ENCODE measurements at places on chromosomes 3 and 15.

DNA sequence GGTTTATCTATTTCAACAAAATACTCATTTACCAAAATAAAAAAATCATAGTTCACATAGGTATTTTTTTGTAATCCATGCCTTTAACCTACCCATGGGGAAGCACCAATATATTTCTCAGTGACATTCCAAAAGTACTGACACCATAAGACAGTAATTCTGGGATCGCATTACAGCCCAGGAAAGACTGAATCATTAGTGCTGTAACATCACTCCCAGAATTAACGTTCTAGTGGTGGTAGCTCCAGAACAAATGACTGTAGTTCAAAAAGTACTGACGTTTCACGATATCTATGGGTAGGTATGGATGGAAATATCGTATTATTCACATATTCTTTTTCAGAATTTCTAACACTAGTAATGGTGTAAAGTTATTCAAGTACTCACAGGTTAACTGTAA lies 54.3 kb upstream of the NEK10 start:
- DNase-seq, result peak; percentile 10

GRCh38 chr15:48643206-48643605 lies 2.3 kb downstream of the FBN1 start:
- no peak for DNase-seq

- DNase-seq, result no peak
Observed at GRCh38 chr15:95868970-95869369, 461.5 kb upstream of the NR2F2 start.

DNA sequence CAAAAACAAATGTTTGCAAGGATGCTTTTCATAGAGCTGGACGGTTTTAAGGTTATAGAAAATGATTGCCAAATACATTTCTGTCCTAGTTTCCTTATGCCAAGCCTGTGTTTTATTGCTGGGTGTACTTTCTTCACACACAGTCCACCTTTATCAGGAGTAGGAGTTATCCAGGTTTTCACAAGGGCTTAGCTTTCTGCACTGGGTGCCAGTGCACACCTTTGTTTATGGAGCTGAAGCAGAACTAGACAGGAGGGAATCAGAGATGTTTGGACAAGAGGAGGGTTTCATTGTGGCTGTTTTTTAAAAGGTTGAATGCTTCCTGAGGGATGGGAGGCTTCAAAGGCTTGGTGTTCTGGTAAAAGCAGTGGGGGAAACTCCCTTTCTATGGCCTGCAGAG lies 29.5 kb upstream of the FAM3D start:
- DNase-seq, result no peak

GRCh38 chr3:11592445-11593298 lies 51.0 kb downstream of the VGLL4 start:
- no peak for DNase-seq

DNA sequence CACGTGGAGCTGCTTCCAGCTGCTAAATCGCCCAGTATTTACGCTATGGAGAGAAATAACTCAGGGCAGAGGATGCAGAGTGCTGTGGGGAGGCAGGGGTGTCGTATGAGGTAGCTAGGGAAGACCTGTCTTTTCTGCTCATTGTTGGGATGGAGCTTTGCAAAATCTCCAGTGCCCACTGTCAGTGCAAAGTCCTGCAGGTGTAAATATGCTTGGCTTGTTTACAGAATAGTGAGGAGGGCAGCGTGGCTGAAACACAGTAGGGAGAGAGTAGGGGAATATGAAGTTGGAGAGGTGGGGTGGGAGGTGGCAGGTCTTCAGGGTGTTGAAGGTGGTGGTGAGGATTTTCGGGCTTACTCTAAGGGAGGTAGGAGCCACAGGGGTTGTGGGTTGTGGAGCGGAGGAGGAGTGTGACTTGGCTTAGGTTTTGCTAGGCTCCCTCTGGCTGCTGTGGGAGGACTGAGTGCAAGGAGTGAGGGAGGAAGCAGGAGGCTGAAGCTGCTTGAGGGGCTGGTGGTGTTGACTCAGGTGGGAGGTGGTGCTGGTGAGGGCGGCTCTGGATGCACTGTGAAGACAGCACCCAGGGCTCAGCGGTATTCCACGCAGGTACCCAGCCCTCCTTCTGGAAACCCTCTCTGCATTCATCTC lies 125.7 kb downstream of the FBLN2 start:
- DNase-seq, result no peak

DNA sequence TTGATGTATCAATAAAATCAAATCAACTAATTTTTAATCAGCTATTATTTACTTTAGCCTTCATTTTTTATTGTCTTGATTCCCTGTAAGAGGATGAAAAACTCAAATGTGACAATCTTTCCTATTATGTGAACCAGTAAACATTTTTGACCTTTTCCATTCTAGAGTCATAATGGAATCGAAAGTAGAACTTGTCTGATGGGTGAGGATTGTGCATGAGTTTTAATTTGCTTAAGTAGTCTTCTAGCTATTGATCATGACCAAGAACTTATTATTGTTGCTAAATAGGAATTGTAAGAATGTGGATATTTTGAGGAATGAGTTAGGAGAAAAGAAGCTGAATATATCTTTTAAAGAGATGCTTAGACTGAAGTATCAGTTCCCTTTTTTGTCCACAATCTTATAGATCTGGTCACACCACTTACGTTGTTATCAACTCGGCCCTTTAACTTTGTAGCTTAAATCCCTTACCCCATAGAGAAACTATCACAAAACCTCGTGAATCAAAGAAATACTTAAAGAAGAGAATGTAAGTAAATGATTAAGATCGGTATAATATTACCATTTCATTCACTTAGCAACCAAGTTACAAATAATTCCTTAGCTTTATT lies 147.3 kb downstream of the TP63 start:
- DNase-seq, result no peak

- DNase-seq, result no peak
Observed at GRCh38 chr15:70152070-70152480, 54.4 kb upstream of the TLE3 start.

GRCh38 chr15:54045397-54045796 lies 67.2 kb downstream of the UNC13C start:
- no peak for DNase-seq

GRCh38 chr3:48058091-48058490 lies 41.9 kb upstream of the MAP4 start:
- no peak for DNase-seq

- no peak for DNase-seq
Observed at GRCh38 chr3:129123314-129124060, 1.9 kb upstream of the RAB43 start.

DNA sequence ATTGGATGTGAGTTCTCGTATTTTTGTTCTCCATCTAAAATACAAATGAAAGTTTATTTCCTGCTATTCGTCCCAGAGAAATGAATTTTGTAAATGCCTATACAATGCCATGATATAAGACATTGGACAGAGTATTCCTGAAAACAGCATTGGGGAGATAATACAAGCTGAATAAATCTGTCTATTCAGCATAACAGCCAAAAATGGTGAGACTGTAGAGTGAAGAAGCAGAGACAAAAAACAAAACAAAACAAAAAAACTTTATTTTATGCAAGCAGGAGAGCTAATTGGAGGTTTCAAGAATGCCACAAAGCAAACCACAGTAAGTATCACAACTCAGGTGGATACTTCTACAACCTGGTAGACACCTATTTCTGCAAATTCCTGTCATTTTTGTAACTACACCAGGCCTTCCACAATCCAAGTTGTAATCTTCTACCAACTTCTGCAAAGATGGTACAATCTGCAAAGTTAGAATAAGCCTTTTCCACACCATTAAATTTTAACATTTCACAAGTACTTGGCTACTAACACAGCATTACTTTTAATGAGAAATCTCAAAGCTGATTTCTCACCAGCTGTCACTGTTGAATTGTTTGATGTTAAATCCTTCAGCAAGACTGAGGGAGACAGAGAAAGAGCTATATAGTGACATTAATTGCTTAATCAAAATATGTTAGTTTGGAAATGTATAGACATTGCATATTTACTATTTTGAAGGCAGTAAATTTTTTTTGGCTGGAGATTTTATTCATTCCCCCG lies 163.1 kb downstream of the CLSTN2 start:
- DNase-seq, result no peak

GRCh38 chr15:101068961-101069653 lies 149.9 kb downstream of the LRRK1 start:
- DNase-seq, result no peak

- no peak for DNase-seq
Observed at GRCh38 chr3:71758091-71758490, 4.4 kb downstream of the GPR27 start.

- no peak for DNase-seq
Observed at GRCh38 chr3:96294143-96294542, 520.3 kb upstream of the EPHA6 start.

DNA sequence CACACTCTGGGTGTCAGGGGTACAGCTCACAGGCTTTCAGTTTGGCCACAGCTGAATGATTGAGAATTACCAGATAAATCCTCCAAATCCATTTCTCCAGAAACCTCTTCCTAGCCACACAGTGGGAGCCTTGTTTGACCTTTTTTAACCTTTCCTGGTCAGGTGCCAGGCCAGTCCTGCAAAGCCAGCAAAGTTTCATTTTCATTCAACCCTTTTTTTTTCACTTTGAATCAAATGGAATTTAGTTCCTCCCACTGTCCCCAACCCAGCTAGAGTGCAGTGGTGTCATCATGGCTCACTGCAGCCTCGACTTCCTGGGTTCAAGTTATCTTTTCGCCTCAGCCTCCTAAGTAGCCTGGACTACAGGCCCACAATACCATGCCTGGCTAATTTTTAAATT lies 67.8 kb downstream of the NSUN3 start:
- no peak for DNase-seq

DNA sequence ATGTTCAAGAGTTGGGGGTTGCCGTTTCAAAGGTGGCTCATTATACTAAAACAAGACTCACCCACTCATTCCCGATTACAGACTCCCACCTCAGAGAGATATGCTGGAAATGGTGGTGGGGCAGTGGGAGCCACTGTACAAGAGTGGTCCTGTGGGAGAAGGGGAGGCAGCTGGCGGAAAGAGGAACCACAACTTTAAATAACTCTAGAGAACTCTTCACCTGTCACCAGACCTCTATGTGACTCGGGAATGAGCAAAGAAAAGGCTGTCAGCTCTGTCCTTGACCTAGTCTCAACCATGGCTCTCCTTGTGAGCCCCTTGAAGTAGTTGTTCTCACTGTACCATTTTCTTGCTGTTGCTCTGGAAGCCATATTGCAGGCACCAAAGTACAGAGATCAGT lies 293.8 kb downstream of the CHST2 start:
- no peak for DNase-seq

DNA sequence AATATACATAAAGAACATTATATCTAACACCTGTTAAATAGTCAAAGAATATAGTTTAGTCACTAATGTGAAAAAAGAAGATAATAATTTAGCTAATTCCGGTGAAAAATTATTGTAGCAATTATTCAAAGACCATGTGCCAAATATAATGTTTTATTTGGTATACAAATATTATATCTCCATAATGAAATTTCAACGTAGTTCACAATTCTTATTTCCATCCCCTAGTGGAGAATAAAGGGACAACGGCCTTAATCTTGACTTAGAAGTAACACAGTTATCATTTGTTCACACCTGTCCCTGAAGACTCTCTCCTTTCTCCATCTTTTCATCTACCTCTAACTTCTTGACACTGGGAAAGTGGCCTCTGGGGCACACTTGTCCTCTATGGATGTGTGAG lies 213.4 kb downstream of the ERC2 start:
- DNase-seq, result no peak

DNA sequence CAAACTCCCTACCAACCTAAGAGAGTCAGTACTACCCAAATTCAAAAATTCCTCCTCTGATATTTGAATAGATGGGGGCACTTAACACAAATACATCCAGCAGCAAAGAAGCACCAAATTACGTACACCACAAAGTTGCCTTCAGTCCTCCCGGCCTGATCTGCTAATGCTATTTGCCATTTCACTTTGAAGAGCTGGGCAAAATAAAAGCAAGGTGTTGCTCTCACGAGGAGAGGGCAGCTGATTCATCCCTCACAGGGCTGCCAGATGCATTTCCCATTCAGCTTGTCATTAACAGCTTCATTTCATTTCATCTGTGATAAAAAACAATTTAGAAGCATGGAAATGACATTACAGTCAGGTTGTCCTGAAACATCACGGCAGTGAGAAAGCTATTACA lies 283.4 kb upstream of the VEPH1 start:
- no peak for DNase-seq

GRCh38 chr3:88987776-88988175 lies 119.6 kb upstream of the EPHA3 start:
- no peak for DNase-seq

- DNase-seq, result no peak
Observed at GRCh38 chr3:126535636-126536035, 11.7 kb downstream of the CHST13 start.

DNA sequence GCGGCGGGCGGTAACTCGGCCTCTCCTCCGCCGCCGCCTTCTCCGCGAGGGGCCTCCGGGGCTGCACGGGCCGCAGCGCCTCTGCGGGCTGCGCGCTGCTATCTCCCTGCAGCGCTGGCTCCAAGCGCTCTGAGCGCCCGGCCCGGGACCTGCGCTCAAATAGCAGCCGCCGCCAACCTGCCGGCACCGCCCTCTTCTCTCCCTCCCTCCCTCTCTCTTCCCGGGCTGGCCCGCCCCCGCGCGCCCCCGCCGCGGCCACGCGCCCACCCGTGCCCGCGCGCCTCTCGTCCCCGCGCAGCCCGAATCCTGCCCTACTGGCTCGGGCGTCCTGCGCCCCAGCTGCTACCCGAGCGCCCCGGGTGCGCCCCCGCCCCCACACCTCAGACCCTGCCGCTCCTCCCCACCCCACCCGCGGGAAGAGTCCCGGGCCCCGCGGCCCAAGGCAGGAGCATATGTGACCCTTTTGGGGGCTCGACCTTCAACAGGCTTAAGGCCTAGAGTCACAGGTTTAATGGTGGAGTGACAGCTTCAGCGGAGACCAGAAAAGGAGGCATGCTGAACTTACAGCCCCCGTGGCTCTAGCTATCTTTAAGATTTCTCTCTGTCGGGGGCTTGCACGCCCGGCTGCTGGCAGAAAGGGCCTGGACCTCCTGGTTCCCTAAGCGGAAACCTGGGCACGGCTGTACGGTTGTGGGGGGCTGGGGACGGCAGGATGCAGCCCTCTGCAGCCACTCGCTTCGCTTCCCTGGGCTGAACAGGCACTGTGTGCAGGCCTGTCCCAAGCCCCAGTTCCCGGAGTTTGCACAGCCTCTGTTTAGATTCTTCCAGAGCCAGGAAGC lies at the start of gene CACNA2D2:
TSS of gene CACNA2D2 (minus strand) at position 131 of the 839 bp plus-strand sequence. CDS start 211 bp downstream, outside the sequence.
- no peak for DNase-seq

DNA sequence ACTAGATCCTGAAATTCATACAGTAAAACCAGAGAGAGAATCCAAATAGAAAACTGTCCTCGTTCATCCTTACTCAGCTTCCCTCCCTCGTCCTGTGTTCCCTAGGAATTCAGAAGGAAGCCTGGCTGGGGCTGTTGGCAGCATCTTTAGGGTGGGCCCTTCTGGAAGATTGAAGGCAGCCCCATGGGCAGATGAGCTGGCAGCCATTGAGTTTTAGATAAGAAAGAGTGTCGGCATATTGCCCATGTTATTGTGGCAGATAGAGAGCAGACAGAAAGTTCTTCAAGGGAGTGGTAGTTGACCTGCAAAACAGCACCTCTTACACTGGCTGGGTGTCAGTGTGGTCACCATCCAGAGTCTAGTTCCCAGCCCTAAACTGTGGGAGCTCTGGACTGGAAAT lies 23.5 kb downstream of the TMOD2 start:
- no peak for DNase-seq
